ENCODE measurements at places on chromosomes 7 and 10.
A peak's percentile ranks its signal among the peaks of the same experiment; 100 is the strongest.

DNA sequence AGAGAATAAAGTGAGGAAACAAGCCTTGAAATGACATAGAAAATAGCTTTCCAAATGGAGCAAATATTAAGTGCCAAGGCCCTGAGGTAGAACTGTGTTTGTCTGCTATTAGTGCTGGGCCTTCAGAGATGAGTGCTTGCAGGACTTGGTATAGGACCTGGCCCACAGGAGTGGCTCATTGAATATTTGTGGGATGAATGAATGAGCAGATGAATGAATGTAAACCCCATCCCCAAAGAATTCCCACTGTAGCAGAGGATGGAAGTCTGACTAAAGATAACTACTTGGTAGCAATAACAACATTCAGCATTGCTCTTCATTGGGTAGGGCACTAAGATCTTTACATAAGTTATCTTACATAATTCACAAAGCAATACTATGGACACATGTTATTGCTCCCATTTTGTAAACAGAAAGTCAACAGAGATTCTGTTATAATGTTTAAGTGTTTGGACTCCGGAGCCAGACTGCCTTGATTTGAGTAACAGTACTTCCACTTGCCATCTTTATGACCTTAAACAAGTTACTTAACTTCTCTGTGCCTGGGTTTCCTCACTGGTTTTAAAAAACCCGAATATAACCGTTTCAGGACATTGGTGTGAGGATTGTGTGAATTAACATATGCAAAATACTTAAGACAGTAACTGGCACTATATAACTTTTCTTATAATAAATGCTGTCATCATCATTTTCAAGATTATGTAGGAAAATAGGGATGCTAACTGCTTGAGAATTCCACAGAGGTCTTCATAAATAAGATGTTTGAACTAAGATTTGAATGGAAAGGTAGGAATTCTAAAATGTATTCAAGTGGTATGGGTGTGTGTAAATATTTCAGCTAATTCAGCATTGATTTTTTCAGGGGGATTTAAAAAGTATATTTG lies 141.9 kb downstream of the PRKG1 start:
- DNase-seq = no peak

DNA sequence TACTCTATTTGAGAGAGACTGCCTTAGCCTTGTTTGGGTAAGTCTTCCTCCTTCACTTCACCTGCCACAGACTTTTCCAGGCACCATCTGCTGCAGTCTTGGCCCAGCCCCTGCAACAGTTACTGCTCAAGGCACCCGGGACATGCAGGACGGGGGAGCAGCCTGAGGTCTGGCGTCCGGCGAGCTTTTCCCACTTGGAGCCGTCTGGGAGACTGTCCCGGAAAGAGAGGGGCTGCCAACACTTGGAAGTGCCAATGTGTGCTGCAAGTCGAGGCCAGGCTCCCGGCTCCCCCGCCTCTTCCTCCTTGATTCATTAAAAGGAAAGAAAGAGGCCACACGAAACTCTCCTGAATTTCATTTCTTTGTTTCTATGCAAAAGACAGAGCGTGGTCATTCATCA lies 13.7 kb downstream of the HTRA1 start:
- no peak for DNase-seq

- DNase-seq = no peak
Measured at GRCh38 chr10:119505588-119506315, 36.8 kb downstream of the RGS10 start.

GRCh38 chr7:101386558-101387231 lies 24.0 kb downstream of the COL26A1 start:
- no peak for DNase-seq

GRCh38 chr10:80617807-80618206 lies 80.1 kb downstream of the SH2D4B start:
- DNase-seq = no peak

- no peak for DNase-seq
Measured at GRCh38 chr10:6721480-6721879, 141.4 kb upstream of the PRKCQ start.

GRCh38 chr7:22219036-22219435 lies 137.9 kb downstream of the RAPGEF5 start:
- no peak for DNase-seq

GRCh38 chr7:51060536-51060935 lies 256.1 kb downstream of the COBL start:
- no peak for DNase-seq

DNA sequence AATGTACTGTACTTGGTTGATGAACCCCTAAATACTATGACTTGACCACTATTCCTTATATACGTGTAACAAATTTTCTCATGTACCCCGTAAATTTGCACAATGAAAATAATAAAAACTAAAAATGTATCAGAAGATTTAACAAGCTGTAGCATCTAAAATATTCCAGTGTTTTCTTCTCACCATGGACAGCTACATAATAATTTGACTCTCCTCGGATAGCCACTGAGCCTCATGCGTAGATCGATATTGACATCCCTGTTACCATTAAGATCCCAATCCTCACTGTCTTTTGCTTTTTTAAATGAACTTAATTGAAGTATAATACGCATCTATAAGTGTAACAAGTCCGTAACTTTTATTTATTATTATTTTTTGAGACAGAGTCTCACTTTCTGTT lies 179.7 kb upstream of the C7orf33 start:
- no peak for DNase-seq

GRCh38 chr10:97028126-97028831 lies 157.5 kb downstream of the SLIT1 start:
- DNase-seq = no peak

DNA sequence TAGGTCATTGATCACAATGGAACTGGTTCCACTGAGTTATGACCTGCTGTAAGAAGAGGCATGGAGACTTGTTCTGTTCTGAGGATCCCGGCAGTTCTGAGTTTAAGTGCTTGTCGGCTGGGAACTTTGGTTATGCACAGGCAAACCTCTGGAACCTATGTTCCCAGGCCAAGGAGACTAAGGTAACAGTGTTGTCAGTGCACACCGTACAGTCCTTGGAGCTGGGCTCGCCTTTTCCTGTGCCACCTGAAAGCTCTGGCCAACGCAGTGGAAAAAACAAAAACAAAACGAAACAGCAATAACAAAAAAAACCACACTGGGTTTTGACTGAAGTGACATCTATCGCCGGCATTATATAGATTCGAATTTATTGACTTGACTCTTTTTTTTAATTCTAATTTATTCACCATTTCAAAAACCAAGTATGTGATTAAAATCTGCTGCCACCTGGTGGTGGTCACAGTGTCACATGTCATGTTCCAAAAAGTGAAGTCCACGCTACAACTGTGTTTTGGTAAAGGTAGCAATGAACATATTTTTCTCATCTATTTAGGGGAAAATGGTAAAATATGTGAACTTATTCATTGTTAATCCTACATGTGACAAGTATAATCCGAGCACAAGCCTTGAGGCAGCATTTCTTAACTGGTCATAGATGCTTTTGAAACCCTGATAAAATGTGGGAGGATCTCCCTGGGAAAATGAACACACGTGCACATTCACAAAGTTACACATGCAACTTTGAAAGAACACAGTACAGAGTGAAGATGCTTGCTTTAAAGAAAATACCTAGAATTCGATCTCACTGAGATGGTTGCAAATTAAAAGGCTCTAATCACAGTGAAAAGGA lies 113.8 kb upstream of the PPP2R2D start:
- DNase-seq = peak; percentile 10

GRCh38 chr10:71232089-71232998 lies 20.0 kb downstream of the UNC5B start:
- peak; percentile 48 for DNase-seq

DNA sequence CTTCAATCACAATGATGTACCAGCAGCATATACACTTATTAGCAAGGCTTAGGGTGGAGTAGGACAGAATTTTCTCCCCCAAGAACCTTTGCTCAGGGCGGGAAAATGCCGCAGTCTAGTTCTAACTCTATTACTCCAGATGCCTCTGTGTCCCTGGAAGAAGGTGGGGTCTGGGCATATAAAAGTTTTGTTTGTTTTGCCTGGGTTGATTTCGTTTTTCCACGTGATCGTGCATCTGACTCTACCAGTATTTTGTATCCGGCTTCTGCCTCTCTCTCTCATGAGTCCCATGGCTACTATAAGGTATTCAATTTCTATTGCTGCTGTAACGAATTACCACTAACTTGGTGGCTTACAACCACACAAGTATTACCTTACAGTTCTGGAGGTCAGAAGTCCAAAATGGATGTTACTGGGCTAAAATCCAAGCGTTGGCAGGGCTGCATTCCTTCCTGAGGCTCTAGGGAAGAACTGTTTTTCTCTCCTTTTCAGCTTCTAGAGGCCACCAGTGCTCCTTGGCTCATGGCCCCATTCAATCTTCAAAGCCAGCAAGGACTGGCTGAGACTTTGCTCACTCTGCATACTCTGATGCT lies 181.2 kb upstream of the PRSS58 start:
- DNase-seq = no peak

GRCh38 chr10:132185601-132186487 lies 904 bp upstream of the DPYSL4 start:
- DNase-seq = no peak

- no peak for DNase-seq
Measured at GRCh38 chr10:77305650-77306632, 331.7 kb downstream of the KCNMA1 start.

DNA sequence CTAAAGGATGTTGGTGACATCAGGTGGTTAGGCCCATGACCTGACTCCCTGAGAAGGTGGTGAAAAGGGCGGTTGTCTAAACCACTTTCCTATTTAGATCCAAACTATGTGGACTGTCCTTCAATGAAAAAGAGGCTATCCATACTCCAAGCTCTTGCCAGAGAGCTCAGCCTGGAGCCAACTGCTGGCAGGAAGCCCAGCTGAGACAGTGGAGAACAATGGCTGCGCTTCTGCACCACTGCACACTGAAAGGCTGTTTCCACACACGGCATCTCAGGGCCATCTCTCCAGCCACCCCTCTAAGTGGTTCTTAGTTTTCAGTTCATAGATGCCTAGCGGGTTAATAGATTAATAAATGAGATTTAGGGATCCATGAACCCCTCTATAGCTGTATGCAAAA lies 488.8 kb upstream of the ZMIZ1 start:
- DNase-seq = peak; percentile 67

GRCh38 chr10:24965051-24965450 lies 12.6 kb upstream of the PRTFDC1 start:
- DNase-seq = no peak

DNA sequence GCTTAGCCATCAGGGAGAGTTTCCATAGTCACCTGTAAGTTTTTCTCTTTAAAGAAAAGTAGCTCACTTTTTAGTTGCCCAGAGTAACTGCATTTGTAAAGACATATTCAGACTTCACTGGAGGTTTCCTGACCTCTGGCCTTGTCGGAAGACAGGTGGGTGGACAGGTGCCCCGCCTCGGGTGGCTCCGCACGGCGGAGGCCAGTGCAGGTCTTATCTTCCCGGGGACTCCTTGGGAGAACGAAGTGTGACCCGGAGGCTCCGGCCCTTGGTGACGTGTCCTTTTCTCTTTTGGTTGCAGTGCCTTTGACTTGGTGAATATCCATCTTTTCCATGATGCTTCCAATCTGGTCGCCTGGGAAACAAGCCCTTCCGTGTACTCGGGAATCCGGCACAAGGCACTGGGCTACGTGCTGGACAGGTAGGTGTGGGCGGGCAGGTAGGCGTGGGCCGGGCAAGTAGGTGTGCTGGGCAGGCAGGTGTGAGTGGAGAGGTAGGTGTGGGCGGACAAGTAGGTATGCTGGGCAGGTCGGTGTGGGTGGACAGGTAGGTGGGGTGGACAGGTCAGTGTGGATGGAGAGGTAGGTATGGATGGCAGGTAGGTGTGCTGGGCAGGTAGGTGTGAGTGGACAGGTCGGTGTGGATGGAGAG lies 75.8 kb downstream of the NKX6-2 start:
- DNase-seq = no peak
